ENCODE measurements at places on chromosomes 16 and 17. TPM values are rescaled to one million over a fixed set of nuclear protein-coding genes. Genes with fewer than 3 reads are reported as not detected.

Gene KRT34
- not detected for polyA plus RNA-seq

Gene USP31
- 7.7 TPM for polyA plus RNA-seq

Gene KRTAP4-1
- polyA plus RNA-seq: not detected

Gene MYO15A
- polyA plus RNA-seq: 0.17 TPM

Gene SETD6
- polyA plus RNA-seq: 35.5 TPM

Gene DOC2B
- polyA plus RNA-seq: 2.6 TPM

Gene TEX14
- 0.05 TPM for polyA plus RNA-seq

Gene C17orf78
- not detected for polyA plus RNA-seq

Gene KRT39
- polyA plus RNA-seq: not detected

DNA sequence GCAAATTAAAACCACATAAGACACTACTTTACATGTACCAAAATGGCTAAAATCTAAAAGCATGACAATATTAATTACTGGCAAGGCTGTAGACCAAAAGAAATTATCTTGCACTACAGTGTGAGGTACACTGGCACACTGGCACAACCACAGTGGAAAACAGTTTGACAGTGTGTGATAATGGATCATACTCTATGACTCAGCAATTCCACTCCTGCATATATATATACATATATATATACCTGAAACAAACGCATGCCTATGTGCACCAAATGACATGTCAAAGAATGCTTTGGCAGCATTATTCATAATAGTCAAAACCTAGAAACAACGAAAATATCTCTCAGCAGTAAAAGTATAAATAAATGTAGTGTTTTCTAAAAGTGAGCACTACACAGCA lies 4.6 kb upstream of the DYNLRB2 start:
- no peak for DNase-seq

DNA sequence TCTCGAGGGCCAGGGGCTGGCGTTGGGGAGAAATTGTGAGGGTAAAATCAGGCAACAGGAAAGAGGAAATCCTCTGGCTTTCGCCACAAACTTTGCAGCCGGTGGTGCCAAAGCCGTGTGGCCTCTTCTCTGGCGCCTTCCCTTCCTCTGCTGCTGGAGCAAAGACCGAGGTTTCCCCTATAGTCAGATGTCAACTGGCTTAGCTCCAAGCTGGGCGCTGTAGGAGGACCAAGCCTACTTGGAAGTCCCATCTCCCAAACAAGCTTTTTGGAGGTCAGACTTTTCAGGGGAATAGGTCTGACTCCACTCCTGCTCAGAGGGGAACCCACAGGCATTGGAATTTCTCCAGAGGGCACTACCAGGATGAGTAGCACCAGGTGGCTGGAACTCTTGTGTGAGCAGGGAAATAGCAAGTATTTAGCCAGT lies 5.0 kb downstream of the IGFBP4 start:
- peak; percentile 40 for DNase-seq

- peak; percentile 96 for DNase-seq
Measured at GRCh38 chr17:28951991-28952975, 965 bp upstream of the PHF12 start.

DNA sequence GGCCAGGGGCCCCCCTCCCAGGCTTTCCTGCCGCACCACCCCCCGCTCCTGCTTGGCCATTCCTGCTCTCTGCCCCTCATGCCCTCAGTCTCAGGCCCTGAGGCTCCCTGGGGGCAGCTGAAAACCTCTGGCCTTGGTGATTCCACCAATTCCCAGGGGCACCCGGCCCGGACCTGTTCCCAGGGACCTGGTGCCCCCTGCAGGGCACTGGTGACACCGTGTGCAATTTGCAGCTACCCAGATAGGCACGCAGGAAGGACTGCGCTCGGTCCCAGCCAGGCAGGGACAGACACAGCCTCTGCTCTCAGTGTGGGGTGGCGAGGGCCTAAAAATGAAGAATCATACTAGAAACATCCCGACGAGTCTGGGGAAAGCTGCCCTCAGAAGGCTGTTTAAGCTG lies 13.4 kb downstream of the WFDC1 start:
- DNase-seq: peak; percentile 25

DNA sequence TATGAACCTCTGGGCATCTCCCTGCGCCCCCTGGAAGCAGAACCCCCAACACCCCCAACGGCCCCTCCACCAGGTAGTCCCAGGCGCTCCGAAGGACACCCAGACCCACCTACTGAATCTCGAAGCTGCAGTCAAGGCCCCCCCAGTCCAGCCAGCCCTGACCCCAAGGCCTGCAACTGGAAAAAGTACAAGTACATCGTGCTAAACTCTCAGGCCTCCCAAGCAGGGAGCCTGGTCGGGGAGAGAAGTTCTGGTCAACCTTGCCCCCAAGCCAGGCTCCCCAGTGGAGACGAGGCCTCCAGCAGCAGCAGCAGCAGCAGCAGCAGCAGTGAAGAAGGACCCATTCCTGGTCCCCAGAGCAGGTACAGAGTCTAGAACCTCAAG lies 1.5 kb downstream of the BCL6B start:
- DNase-seq: no peak

- no peak for DNase-seq
Measured at GRCh38 chr17:81053041-81053970, 18.4 kb downstream of the BAIAP2 start.

DNA sequence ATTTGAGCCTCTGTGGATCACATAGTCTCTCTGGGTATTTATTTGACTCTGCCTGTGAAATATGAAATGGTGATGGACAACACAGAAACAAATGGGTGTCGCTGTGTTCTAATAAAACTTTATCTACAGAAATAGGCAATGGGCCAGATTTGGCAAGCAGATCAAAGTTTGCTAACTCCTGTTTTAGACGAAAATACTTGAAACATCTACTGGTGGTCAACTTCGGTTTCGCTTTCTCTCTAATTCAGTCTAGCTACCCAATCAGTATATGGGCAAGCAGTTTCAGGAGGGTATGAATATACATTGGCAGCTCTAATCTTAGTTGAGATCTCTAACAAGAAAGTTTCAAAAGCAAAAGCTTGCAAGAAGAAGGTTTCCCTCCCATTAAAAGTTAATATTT lies 60.1 kb upstream of the DYNLRB2 start:
- no peak for DNase-seq

- no peak for DNase-seq
Measured at GRCh38 chr16:71754652-71755051, 30.2 kb upstream of the PHLPP2 start.

- peak; percentile 90 for DNase-seq
Measured at GRCh38 chr17:77374170-77374936, 233.6 kb downstream of the SEC14L1 start.

- DNase-seq: no peak
Measured at GRCh38 chr17:61863801-61864126, 436 bp upstream of the BRIP1 start.

GRCh38 chr17:4130715-4131114 lies 12.1 kb downstream of the ZZEF1 start:
- no peak for DNase-seq

GRCh38 chr17:80668375-80669148 lies 123.9 kb downstream of the RPTOR start:
- no peak for DNase-seq

- DNase-seq: no peak
Measured at GRCh38 chr17:2396192-2396567, 4.7 kb downstream of the MNT start.

- no peak for DNase-seq
Measured at GRCh38 chr16:3744018-3744417, 26.7 kb upstream of the TRAP1 start.

GRCh38 chr17:63165400-63165799 lies 199.4 kb downstream of the TANC2 start:
- DNase-seq: no peak

- DNase-seq: no peak
Measured at GRCh38 chr17:62064029-62064790, 868 bp downstream of the MED13 start.

DNA sequence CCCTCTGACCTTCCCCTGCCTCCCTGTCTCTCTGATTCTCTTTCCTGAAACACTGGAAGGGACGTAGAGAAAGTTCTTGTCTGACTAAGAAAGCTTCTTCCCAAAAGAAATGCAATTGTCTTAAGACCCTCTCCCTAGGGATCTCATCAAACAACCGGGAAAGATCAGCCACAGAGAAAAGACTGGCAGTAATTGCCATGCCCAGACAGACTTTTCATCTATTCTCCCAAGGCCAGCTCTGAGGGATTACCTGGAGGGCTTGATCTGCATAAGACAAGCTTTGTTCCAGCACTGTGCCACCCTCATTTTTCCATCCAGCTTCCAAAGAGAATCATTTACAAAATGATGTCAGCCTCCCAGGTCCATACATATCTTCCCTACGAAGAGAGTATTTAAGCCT lies 38.8 kb upstream of the HS3ST3A1 start:
- DNase-seq: no peak

DNA sequence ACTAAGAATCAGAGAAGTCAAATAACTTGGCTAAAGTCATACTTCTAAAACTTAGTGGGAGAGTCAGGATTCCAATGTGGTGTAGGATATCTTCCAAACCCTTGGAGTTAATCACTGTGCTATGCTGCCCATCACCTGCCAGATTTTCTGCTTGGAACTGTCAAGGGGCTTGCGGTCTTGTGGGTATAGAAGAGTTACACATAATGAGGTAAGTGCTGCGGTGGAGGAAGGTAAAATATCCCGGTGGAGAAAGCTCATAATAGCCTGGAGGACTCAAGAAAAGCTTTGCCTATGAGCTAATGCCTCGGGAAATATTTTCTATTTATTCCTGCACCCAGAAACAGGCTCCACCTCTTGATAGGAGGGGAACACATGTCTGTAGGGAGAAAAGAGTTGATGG lies 195.6 kb downstream of the UTP18 start:
- DNase-seq: no peak

GRCh38 chr16:66026211-66026610 lies 340.3 kb upstream of the CDH5 start:
- no peak for DNase-seq

All from psoas muscle (tissue), 8 donors.